ENCODE measurements at places on chromosomes 4 and X.
A peak's percentile ranks its signal among the peaks of the same experiment; 100 is the strongest.

DNA sequence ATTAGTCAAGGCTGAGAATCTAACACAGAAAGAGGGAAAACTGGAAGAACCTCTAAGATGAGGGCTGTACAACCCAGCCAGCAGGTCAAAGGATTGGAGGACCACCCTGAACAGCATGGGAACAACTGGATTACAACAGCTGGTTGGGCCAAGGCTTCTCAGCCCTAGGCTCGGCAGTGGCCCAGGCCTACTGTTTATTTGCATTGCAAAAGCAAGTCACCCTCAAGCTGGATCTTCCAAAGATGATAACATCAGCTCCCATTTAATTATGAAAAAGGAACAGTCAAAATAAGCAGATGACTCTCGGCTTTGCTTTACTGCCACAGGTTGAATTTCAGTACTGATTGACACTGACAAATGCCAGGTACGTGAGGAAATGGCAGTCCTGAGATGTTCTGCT, 61.8 kb downstream of the GPC3 start:
- DNase-seq = no peak

GRCh38 chrX:49291615-49292337, 11.7 kb upstream of the GAGE10 start:
- peak; percentile 79 for DNase-seq

DNA sequence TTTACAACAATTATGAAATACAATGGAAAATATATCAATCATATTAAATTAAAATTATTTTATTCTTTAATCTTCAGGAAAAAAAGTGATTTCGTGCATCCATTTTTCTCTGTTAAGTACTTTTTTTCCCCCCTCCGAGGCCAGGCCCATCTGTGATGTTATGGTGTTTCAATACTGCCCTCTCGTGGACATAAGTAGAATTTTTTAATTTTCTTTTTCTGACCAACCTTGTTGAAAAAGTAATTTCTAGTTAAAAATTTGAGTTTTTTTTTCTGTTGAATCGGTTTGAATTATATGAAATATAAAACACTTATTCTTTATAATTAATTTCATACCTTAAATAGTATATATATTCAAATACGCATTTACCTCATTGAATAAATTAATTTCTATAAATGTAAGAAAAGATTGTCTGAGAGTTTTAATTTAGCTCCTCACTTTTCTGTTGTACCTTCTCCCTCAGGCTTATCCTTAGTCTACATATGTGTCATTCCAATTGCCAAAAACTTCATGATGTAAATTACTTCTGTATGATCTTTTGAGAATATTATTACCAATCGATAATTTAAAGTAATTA, 175.8 kb upstream of the TECRL start:
- no peak for DNase-seq

DNA sequence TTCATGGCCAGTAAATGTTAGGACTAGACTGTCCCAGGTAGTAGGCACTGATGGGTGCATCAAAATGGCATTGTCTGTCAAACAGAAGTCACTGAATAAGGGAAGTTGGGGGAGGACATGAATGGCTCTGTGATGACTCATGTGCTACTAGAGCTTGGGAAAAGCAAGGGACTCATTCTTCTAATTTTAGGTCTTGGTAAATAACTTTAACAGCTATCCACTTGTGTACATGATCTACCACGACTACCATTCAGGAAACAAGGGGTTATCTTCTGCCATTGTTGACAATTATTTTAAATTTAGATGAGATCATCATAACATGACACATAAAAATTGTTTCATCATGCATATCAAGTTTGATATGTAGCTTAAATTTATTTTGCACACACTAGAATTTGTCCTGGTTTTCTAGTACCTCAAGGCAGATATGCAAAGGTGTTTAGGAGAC, 6.3 kb downstream of the AREG start:
- DNase-seq = no peak

DNA sequence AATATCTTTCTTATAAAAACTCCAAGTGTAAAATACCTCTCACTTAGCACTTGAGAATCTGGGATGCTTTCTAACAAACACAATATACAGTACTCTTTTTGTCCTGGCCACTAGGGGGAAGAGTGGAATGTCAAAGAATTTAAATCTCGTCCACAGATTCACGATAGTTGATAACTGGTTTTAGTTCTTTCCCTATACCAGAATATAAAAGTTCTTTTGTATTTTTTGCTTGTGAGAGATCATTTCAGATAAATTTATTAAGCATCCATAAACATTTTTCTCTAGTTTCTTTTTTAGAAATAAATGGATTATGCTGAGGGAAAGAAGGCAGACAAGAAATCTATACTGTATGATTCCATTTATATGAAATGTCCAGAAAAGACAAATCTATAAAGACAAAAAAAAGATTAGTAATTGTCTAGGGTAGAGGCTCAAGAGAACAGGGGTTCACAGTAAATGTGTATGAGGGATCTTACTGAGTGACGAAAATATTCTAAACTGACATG, 50.4 kb downstream of the MGARP start:
- no peak for DNase-seq

- no peak for DNase-seq
These were observed 277.4 kb downstream of the PAPSS1 start for GRCh38 chr4:107442538-107443111.

- DNase-seq = no peak
These were observed 271.2 kb downstream of the NLGN4X start for GRCh38 chrX:5957506-5957905.

- no peak for DNase-seq
These were observed 27.6 kb downstream of the ARFIP1 start for GRCh38 chr4:152807294-152807829.

DNA sequence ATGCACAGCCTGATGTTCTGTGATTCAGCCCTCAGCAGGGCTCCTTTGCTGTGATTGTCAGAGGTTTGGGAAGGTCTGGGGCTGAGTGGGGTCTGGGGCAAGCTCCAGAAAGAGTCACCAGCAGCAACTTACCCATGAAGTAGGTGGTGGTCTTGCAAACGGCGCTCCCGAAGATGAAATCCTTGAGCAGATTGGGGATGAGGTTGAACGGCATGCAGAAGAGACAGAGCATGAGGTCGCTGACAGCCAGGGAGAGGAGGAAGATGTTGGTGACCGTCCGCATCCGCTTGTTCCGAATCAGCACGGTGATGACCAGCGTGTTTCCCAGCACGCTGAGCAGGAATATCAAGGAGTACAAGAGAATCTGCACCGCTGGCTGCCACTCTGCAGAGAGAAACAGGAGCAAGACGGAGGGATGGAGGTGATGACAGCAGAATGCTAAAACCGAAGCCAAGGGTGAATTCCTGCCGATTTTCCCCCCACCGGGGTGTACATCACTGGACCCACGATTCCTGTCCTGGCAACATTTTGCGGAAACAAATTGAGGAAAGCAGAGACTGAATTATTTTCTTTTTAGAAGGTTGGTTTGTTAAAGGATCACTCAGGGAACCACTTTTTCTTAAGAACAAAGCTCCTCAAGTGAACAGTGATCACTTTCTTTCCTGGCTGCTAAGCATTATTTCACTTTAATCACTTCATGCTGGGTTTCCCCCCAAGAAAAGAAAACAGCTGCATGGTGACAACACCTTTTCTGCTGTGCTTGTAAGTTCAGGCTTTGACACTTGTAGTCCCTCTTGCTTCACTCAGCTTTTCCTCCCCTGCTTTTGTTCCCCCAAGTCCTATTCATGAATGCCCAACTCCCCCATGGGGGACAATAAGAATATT, 941 bp downstream of the CCKAR start:
- DNase-seq = no peak

DNA sequence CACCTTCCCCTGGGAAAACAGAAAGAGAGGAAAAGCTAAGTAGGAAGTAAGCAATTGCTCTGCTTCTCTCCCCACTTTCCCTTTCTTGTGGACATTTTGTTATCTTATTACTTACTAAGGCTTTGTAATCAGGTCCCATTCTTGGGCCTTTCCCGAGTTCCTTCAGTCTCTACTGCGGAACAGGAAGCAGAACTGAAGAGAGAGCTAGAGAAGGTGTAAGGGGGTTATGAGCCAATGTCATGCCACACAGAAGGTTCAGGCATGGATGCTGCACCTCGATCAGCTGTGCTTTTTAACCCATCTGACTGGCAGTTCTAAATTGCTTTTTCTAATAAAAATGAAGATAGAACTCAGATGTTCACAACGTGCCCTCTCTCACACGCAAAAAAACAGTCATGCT, 83.6 kb downstream of the MID1 start:
- DNase-seq = no peak

DNA sequence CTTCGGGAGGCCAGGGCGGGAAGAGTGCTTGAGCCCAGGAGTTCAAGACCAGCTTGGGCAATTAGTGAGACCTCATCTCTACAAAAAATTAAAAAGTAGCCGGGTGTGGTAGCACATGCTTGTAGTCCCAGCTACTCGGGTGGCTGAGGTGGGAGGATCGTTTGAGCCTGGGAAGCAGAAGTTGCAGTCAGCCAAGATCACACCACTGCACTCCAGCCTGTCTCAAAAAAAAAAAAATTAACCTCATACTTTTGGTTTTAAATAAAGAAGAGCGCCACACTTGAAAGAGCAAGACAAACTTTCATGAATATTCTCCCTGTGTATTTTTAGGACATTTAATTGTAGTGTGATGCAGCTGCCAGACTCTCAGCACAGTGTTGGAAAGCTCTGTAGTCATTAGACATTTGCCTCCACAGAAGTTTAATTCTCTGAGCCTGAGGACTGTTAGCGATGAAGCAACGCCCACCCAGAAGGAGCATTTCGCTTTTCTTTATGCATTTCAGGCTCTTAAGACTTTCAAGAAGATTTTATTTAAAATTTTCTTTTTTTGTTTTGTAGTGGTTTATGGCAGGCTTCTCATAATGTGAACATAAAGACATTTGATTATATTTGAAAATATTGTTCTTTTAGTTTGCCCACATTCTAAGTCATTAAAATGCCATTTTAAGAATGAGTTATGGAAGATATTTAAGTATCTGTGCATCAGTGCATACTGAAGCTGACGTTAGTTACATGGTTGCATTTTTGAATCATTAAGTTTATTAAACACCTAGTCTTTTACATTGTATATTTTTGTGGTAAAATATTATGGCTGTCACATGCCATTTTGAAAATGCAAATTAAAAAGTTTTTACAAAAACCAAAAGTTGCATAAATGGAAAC, 45.8 kb downstream of the DCLK2 start:
- DNase-seq = no peak

GRCh38 chrX:79117078-79117477, 27.4 kb upstream of the GPR174 start:
- no peak for DNase-seq

- no peak for DNase-seq
These were observed 165.9 kb downstream of the PJA1 start for GRCh38 chrX:68999356-68999755.

GRCh38 chrX:36160081-36160480, 240.5 kb downstream of the CFAP47 start:
- DNase-seq = no peak

- DNase-seq = no peak
These were observed 297.8 kb downstream of the RAPGEF2 start for GRCh38 chr4:159400558-159401225.

- DNase-seq = no peak
These were observed 28.2 kb downstream of the CENPU start for GRCh38 chr4:184705692-184706091.

DNA sequence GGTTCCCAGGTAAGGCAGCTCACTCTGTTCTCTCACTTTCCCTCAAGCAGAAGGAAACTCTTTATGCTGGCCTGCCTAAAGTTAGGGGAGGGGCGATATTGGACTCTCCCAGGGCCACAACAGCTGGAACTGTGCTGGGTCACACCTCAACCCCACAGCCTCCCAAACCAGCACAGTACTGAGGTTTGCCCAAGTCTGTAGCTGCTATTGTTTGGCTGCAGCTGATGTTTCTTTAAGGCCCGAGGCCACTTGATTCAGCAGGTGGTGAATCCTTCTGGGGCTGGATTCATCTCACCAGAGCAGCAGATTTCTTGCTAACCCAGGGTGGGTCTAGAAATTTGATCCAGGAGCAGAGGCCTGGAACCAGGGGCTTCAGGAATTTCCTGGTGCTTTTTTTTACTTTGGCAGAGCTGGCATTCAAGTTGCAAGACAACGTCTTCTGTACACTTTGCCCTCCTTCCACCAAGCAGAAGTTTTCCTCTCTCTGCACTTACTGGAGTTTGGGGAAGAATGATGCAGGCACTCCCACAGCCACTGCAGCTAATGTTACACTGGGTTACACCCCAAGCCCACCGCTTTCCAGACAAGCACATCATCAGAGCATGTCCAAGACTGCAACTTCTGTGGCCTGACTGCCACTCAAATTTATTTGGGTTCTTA, 544.7 kb upstream of the NDST4 start:
- no peak for DNase-seq

GRCh38 chrX:23503835-23504539, 163.3 kb upstream of the PRDX4 start:
- no peak for DNase-seq

DNA sequence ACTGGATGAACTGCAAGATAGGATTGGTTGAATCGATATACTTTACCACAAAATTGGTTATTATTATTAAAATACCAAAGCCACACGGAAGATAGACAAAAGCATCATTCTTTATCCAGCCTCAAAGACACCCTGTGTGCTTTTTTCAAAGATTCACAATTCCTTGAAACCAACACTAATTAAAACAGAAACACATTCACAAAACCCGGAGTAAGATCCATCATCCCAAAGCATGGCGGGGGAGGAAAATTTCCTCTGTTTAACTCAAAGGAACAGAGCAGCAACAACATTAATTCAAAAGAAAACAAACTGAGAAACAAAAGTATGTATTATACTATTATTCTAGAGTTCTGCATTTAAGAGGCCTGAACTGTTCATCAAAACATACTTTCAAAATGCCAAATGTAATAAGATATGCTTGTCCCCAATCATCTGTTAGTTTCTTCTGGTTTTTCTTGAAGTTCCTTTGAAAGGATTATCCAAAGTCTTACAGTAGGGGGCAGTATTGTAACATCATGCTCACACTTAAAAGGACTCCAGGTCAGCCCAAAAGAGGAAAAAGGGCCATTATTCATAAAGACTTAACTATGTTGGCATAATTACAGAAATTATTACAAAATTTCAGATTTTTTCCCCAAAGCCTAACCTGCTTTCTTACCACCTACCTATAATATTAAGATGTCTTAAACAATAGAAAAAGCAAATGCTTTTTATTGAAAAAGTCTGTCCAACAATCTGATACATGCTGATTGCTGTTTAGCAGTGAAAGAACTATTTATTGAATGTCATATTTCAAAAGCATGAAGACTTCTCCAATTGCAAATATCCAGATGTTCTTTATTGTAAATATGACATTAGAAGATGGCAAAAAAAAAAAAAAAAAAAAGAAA, 168.7 kb downstream of the SCFD2 start:
- DNase-seq = no peak

DNA sequence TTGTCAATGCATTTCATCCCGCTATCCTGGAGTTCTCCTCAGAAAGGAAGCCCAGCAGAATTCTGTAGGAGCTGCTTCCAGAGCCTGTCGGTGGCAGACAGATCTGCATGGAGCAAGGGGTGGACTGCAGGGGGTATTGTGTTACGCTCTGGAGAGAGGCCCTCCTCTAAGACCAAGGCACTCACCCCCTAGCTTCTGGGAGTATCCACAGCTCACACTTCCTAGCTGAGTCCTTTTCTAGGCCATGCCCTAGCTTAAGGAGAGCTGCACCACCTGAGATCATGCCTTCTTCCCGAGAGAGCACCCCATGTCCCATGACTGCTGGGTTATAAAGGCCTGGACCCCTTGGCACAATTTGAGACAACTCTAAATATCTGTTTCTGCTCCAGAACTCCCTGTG, 39.1 kb downstream of the MTNR1A start:
- no peak for DNase-seq

- DNase-seq = no peak
These were observed 1.0 kb upstream of the HTR2C start for GRCh38 chrX:114582698-114583395.

- no peak for DNase-seq
These were observed 27.0 kb downstream of the MAGEE1 start for GRCh38 chrX:76454456-76454927.

- DNase-seq = no peak
These were observed 543.0 kb downstream of the SPRY1 start for GRCh38 chr4:123939621-123940020.

Data from activated CD4-positive, alpha-beta memory T cell treated with anti-CD3 and anti-CD28 coated beads for 36 hours (primary cell).